ENCODE measurements at places on chromosomes 3 and 15.

DNA sequence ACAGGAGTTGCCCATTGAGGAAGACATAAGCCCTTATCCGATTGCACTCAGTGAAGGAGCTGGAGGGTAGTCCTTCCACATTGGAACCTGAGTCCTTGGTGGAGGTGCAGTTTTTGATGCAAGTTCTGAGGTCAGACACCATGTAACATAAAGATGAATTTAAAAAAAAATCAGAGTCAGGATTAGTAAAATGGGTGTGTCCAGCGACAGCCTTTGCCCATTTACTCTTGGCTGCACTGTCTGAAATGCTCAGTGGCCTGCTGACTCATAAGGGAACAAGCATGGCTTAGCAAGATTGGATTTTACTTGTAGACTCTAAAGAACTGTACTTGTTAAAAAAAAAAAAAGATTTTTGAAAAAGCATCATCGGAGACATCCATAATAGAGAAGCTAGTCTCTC is 241.1 kb upstream of the TOPAZ1 start:
- DNase-seq, result no peak

- DNase-seq, result no peak
These were observed 525.1 kb downstream of the PDCD6IP start for GRCh38 chr3:34323517-34323916.

- no peak for DNase-seq
These were observed 474.8 kb upstream of the GBE1 start for GRCh38 chr3:82236257-82236656.

DNA sequence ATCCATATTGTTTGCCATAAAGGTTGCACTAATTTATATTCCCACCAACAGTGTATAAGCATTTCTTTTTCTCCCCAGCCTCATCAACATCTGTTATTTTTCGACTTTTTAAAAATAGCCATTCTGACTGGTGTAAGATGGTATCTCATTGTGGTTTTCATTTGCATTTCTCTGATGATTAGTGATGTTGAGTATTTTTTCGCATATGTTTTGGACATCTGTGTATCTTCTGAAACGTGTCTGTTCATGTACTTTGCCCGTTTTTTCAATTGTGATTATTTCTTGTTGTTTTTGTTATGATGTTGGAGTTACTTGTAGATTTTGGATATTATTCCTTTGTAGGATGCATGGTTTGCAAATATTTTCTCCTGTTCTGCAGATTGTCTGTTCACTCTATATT is 46.5 kb downstream of the TP63 start:
- DNase-seq, result no peak

- DNase-seq, result no peak
These were observed 60.8 kb upstream of the GALNT15 start for GRCh38 chr3:16113704-16114103.

GRCh38 chr3:47441796-47442551 is 33.8 kb downstream of the SCAP start:
- DNase-seq, result no peak

- DNase-seq, result no peak
These were observed 37.2 kb downstream of the ECT2 start for GRCh38 chr3:172787746-172788145.

DNA sequence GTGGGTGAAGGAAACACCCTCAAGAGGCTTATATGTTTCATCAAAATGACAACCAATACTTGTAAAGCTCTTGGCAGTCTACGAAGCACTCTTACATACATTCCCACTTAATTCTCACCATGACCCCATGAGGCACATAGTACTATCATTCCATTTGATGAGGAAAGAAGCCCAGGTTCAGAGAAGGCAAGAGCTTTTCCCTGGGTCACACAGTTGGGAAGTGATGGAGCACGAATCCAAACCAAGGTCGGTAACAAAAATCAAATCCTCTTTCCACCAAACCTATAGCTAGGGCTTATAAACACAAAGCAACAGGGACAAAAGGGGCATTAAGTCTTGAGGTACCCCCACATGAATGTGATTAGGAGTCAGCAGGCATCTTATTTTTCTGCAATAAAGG is 187.1 kb downstream of the UACA start:
- DNase-seq, result no peak

DNA sequence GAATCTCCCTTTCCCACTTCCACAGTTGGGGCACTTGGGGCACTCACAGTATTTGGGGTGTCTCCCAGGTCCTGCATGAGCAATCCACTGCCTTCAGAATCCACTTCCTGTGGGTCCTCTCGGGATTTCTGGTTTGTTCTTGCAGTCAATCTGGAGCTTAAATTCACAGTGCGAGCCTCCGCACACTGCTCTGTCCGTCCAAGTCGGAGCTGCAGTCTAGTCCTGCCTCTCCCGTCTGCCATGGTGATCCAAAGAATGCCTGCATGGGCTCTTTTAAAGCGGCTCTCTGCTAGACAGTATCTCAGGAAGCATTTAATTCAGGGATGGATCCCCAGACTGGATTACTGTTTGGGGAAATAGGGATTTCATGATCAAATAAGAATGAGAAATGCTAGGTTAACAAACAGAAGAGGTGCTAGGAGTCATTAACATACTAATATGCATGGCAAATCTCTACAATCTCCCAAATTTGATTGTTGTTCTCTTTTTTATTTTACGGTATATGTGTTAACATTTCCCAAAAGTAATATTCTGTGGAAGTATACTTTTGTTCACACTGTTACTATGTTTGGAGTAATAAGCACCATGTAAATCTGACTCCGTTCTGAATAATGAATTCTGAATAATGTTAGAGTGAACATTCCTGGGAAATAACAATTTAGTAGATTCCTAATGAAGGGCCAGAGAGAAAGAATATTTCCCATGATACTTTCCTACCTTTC is 142.5 kb downstream of the HCN4 start:
- DNase-seq, result no peak

DNA sequence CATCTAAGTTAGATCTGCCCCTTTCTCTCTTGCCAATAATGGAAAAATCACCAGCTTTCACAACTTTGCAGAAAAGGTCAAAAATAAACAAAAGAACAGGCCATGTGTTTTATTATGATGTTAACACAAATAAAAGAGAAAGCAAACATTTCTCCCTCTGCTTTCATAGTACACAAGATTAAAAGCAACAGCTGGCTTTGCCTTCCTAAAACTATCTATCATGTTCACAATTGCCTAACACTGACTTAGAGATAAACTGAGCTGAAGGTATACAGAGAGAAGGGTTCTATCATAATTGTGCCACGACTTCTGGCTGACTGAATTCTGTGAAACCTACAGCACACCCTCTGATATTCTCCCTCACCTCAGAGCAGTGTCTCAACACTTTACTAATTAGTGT is 29.4 kb downstream of the AADAC start:
- DNase-seq, result no peak

GRCh38 chr3:194250098-194251002 is 100.8 kb downstream of the CPN2 start:
- DNase-seq, result no peak

DNA sequence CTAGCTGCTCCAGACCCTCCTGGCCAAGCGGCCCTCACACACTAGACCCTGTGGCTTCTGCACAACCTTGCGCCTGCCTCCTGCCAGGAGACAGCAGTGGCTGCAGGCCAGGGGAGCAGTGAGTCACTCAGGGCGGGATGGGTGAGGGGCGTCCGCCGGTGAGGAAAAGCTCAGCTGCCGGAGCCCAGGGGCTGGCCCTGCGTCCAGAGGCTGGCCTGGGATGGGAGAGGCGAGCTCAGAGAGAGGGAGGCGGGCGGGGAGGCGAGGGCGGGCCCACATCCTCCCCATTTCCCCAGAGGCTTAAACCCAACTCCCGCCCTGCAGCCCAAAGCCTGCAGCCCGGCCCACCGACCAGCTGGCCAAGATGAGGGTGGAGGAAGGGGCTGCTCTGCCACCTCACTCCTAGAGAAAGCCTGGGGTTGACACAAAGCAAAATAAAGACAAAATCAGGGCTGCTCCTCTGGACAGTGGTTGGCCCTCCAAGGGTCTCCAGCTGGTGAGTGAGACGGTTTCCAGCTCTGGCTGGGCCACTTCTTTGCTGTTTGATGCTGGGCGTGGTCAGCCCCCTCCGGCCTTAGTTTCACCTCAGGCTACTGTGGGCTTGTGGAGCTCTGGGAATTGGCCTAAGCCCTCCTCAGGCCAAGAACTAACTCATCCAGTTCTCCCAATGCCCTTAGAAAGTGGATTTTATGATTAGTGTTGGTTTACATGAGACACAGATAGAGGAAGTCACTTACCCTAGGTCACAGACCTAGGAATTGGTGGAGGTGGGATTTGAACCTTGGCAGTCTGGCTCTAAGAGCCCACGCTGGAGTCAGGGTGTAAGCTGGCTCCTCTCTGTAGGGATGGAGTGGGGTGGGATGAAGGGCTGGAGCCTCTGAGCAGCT is 50.6 kb downstream of the IQSEC1 start:
- no peak for DNase-seq

DNA sequence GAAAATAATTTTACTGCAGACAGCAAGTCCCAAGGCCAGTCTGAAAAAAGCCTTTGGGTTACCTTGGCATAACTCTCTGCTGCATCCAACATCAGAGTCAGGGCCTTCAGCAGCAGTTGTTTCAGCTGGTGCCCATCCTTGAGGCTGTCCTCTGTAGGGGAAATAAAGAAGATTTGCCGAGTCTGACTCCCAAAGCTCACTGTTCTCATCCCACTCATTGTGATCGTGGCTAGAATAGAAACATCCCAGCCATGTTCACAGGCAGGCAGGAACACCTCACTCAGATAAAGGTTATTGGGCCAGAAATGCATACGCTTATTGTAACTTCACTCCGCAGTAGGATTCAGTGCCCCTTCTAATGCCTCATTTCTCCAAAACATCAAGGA is 29.2 kb downstream of the EIF3J start:
- DNase-seq, result no peak

DNA sequence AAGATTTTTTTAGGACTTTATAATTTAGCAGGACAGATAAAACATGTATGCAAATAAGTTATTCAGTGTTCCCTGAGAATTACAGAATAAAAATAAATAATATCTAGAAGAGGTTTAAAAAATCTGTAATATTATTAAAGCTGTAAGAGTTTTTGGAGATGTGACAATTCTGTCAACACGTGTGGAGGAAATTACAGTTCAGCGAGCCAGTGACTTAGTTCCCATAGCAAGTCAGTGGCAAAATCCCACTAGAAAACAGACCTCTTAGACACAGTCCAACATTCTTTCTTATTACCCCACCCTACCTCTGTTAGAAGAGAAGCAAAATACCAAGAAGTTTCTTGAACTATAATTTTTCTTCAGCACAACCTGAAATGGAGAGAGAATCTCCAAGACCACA is 16.2 kb upstream of the DENND6A start:
- no peak for DNase-seq

- no peak for DNase-seq
These were observed 245.1 kb upstream of the NAALADL2 start for GRCh38 chr3:174614036-174614435.

- no peak for DNase-seq
These were observed 413.5 kb downstream of the MECOM start for GRCh38 chr3:169250000-169250399.

DNA sequence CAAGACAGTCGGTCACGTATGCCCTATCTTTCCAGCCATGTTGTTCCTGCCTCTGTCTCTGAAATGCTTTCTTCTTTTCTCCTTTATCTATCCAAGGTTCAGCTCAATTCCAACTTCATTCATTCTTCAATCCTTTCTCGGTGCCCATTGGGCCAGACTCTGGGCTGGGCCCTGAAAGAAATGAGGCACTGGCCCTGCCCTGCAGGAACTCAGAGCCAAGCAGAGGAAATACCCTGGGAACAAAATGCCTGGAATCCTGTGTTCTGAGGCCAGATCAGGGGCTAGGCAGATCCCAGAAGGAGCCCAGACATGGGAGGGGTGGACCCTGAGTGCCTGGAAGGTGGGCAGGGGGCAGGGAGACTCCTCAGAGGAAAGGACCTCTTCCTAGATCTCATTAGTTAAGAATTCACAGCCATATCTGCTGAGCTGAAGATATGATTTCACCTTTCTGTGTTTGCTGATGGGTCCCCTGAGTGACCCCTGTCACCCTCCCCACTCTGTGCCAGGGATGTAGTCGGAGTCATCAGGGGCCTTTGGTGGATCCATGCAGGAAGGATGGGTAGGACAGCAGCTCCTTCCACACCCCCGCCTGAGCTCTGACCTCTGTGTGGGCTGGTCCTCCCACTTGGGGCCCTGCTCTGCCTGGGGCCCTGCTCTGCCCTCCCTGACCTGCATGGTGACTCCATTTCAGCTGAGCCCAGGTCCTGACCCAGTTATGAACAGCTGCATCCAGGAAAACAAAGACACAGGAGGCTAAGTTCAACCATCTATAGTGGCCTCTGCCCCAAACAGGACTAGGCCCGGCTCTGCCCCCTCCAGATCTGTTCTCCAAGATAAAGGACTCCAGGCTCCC is 5.3 kb upstream of the DAPK2 start:
- DNase-seq, result no peak

DNA sequence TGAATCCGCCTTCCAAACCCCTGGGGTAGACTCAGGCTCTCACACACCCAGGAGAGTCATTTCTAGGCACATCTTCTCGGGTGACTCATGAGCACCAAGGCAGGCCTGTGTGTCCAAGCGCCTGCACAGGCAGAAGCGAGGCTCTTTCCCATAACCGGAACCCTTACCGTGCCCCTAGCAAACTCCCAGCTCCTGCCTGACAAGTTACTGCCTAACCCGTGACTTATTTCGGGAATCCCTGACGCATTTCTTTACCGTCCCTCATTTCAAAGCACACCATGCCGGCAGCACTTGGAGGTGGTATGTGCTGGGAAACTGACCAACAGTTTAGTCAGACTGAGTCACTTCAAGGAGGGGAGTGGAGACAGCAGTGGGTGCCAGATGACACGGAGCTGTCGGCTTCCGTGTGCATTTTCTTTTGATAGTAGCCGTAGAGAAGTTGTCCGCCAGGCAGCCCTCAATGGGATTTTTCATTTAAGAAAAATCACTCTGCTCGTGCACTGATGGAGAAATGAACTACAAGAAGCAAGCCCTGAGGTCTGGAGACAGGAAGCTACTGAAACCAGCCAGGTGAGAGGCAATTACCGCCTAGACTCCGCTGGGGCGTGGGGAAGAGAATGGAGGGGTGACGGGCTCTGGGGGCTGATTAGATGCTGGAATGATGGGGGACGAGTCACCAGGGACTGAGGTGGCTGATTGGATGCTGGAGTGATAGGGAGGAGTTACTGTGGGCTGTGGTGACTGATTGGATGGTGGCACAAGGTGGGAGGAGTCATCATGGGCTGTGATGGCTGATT is 17.3 kb upstream of the HRH1 start:
- DNase-seq, result no peak

DNA sequence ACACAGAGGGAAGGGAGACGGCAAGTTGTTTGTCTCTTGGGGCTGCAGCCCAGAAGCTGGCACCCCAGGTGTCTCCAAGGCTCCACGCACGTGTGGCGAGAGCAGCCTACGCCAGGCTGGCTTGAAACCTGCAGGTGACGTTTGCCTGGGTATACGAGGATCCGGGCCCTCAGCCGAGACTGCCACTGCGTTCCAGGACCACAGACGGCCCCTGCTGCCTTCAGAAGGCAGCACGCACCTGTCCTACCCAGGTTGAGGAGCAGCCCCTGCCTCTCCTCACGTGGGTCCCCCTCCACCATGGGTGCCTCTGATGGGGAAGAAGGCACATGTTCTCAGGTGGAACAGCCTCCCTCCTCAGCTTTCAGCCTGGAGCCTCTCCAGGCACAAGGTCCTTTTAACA is 75.3 kb upstream of the PRR20G start:
- DNase-seq, result no peak

Measured in activated T-helper 2 cell treated with anti-CD3 and anti-CD28 coated beads, Interferon-gamma antibody, Interleukin-2, Interleukin-4, amounts not matched to agents 10 μg/mL and 5 μg/mL and 100 μg/mL, durations not matched to agents 14 hours and 24 hours and 36 hours (primary cell).